ENCODE measurements at places on chromosomes 1 and 21. TPM values are rescaled to one million over a fixed set of nuclear protein-coding genes. Genes with fewer than 3 reads are reported as not detected.

LPAR3 gene
- not detected for total RNA-seq

SCNM1 gene
- 16.7 TPM for total RNA-seq

TMPRSS3 gene
- under 0.01 TPM for total RNA-seq

B3GALT5 gene
- total RNA-seq: not detected

OR2T35 gene
- total RNA-seq: not detected

DNTTIP2 gene
- total RNA-seq: 14.7 TPM

SNAP47 gene
- total RNA-seq: 27.6 TPM
